ENCODE measurements at places on chromosomes 7 and 10. TPM values are rescaled to one million over a fixed set of nuclear protein-coding genes. Genes with fewer than 3 reads are reported as not detected.
A peak's percentile ranks its signal among the peaks of the same experiment; 100 is the strongest.

DNA sequence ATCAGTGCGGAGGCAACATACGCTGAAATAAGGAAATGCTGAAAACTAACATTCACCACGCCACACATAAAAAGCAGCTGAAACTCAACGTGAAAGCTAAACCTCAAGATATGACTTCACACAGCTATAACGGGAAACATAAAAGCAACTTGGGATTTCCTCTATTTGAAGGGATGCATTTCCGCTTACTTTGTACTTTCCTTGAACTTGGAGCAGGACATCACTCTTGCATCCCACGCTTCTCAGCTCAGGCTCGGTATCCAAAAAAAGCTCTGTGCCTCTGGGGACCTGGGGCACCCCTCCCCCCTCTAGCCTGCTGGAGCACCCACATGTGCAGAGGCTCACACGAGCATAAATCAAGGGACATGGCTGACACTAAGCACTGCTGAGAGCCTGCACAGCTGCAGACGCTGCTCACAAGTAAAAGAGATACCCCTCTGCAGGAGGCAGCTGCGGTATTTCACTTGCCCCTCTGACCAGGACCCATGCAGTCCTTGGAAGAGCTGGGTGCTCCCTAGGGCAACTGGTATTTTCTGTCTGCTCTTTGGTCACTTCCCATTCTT, 34.2 kb downstream of the PARD3 start:
- DNase-seq: peak; percentile 75

DNA sequence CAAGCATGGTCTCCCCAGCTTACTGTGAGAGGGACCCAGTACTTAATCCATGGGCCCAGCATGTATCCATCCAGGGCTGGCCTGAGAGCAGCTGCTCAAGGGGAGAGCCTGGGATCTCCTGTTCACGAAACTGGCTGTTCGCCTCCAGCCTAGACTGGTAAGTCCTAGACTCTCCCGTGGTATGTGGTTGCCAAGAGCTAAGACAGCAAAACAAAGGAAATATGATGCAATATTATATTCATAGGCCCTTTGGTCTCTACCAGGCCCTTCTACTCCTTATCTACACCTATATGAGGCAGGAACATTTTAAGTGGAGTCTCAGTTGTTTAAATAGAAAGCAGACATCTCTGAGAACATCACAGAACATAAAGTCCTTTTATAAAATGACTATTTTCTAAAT, 28.9 kb upstream of the STK17A start:
- peak; percentile 53 for DNase-seq

DNA sequence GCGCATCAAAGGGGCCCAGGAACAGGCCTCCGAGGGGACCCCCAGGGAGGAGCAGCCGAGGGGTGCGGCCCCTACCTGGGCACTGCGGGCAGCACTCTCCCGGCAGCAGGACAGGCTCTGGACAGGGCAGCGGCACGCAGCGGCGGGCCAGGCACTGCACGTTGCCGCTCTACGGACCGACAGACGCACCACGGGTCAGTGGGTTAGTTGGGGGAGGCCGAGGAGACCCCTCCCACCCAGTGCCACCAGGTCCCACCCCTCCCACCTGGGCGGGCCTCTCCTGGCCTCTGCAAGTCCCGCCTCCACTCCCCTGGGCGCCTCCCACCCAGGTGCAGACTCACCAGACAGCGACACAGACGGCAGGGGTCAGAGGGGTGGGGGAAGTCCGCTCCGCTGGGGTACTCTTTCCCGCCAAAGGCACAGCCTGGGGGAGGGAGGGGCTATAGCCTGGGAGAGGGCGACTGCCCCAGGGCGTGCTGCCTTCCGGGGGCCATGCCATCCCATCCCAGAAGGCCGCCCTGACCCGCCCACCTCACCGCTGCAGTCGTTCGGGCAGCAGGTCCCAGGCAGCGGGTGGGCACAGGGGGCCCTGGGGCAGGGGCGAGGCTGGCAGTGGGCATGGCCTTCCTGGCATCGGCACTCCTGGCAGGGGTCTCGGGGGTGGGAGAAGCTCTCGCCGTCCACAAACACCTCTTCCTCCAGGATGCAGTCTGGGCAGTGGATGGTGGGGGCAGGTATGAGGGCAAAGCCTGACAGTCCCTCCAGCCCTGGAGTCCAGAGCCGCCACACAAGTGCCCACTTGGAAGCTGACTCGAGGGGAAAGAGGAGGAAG, 19.2 kb downstream of the KCP start:
- DNase-seq: no peak

GRCh38 chr10:329361-330099, 194.3 kb downstream of the ZMYND11 start:
- peak; percentile 96 for DNase-seq

DNA sequence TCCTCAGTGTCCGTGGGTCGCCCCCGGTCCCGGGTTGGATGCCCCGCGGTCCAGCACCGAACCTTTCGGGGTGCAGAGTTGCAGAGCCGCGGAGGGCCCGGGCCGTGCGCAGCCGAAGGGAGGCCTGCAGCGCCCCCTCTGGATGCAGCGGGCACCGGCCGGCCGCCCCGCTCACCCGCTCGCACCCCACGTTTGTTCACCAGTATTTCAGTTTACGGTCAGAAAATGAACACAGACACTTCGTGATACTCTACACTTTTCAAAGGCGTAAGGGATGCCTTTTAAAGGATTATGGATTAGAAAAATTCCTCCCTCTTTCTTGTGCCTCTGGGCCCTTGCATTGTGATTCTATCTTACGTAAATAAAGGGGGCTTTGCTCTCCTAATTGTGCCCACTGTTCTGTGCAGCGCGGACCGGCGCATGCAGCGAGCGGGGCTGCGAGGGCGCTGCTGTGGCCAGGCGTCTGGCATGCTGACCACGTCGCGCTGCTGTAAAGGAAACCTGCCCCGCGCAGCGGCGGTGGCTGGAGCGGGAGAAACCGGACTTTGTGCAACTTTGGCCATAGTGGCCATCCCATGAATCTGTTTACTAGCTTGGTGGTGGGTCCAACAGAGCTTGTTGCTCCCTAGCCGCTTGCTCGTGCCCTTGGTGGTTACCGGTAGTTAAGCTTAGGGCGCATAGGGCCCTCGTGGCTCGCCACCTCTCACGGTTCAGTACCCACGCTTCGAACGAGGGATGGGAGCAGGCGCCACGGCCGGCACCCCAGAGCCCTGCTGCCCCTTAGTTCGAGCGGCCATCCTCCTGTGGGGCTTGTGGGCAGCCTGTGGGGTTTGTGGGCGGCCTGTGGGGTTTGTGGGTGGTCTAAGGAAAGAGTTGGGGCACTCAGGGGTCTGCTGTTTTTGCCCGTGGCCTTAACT, 739 bp upstream of the MEST start:
- peak; percentile 50 for DNase-seq

DNA sequence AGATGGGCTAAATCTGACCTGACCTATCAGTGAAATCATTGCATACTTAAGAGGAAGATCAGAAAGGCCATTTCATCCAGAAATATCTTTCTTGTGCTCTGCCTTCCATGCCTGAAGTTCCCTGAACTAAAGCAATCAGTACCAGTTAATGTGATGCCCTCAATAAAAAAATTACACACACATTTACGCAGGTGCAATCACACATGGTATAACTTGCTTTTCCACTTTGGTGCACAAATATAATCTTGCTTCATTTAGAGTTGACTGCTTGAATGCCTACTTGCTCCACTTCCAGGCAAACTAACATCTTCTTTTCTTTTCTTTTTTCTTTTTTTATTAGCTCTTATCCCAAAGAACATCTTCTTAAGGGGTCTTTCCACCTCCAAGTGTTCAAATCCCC, 58.3 kb upstream of the KIF5B start:
- DNase-seq: no peak

DNA sequence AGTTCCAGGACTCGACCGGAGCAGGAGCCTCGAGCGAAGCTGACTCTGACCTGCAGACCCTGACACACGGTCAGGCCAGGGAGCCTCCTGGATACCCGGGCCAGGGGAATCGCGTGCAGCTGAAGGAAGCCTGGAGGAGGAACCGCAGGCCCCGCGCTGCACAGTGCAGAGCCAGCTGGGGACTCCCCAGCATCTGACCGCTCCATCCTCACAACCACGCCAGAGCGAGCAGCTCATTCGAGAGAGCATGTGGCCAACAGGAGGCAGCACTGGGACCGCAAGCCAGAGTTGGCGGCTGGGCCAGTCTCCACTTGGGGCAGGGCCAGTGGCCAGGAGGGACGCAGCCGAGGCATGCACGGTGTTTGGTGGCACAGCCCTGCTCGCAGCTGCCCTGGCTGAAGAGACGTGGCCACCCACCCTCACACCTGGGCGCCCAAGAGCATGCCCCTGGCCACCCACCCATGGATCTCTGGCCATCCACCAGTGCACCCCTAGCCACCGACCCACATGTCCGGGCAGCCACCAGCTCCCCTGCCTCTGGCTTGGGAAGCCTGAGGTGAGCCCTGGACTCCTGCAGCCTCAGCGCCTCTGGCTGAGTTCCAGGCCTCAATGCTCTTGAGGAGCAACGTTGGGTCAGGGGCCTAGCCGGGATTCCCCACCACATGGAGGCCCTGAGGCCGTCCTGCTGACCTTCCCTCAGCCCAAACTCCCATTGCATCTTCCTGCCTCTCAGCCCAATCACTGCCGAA, 213.9 kb downstream of the ELFN1 start:
- no peak for DNase-seq

- no peak for DNase-seq
Observed at GRCh38 chr10:131872011-131872826, 28.6 kb upstream of the PPP2R2D start.

DNA sequence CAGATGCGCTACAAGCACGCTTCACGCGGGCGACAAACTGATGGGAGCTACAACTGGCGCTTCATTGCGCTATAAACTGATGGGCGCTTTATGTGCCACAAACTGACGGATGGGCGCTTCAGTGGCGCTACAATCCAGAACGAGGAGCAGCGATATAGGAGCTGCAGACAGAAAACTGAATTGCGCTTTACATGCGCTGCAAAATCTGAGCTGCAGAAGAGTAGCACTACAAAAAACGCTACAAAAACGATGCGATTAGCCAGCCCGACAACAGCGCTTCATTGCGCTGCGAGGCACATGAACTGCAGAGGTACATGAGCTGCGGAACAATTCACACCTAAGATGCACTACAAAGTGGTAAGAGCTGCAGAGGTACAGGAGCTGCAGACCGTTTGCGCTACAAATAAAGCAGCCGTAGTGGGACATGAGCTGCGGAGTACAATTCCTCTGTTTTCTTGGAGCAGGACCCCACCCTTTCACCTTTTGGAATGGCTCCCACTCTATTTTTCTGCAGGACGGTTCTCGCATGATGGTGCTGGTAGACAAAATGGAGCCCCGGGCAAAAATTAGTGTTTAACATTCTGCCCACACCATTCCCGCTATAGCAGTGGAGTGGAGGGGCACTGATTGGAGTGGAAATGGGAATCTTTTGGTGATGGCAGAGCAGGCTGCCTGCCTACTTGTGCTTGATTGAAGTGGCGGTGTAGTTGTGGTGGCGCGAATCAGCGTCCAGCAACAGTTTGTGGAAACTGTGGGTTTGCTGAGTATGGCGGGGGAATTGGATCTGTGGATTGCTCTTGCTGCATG, 1.2 kb upstream of the SGCE start:
- peak; percentile 57 for DNase-seq

DNA sequence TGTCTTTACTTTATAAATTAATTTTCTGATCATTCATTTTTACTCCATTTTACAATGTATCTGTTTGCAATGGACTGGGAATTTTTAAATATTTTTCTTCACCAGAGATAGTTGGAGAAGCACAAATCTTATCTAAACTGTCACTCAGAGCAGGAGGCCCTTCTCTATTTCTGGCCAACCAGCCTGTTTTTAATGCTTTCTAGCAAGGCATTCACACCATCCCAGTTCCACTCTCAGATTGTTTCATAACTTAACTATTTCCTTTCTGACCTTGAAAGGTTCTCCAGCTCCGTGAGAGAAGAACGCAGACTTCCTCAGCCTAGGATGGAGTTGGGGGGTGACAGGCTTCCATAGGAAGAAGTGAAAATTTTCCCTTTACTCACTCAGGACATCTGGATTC, 155.8 kb downstream of the SKIDA1 start:
- peak; percentile 22 for DNase-seq

- no peak for DNase-seq
Observed at GRCh38 chr7:27842094-27842692, 102.2 kb downstream of the TAX1BP1 start.

DNA sequence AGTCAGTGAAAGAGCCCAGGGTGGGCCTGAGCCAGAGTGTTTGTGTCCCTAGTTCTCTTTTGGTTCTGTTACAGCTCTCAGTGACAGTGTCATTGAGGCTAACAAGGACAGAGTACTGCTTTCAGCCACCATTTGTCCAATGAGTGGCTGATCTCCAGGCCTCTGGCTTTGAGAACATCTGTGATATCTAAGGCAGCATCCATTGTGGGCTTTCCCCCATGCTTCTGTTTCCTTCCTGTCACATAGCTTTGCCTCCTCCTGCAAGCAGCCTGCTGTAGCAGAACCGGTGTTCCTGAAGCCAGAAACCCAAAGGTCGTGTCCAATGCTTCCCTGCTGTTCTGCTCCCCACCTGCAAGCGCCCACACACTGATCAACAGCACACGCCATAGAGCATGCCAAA, 68.4 kb downstream of the IKZF1 start:
- DNase-seq: no peak

GRCh38 chr10:3420527-3421469, 248.2 kb upstream of the PITRM1 start:
- no peak for DNase-seq

DNA sequence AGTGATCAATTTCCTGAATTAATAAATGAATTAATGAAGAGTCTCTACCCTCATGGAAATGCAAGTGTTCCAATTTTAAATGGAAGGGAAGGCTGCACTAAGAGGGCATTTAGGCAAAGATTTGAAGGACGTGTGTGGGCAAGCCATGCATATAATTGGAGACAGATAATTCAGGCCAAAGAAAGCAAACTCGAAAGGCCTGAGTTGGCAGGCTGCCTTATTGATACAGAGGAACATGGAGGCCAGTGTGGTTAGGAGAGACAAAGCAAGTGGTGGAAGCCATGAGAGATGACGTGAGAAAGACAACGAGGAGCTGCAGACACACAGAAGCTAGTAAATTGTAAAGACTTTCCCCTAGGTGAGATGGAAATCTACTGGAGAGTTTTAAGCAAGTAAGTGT, 15.4 kb upstream of the PCLO start:
- DNase-seq: no peak

GRCh38 chr7:26105236-26105635, 46.8 kb upstream of the NFE2L3 start:
- DNase-seq: no peak

DNA sequence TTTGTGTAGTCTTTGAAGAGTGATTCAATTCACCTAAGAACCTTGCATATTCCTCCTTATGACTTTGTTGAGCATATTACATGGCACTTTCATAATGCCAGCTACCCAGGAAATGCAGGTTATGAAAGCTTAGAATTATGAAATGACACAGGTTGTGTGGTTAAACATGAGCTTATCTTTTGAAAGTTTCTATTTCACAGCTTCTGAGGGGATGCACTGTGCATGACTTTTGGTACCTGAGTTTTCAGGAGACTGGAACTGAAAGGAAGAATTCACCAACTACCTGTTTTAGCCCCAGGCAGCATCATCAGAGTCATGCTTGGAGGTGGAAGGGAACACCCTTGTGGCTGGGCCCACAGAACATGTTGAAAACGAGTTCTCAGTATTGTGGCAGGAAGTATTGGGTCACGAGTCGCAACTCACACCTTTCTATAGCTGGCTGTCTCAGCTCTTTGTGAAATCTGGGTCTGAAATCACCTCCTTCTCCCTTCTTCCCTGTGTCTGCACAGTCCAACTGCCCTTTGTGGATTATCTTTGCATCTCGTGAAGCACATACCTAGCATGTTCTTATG, 228.2 kb downstream of the PTEN start:
- no peak for DNase-seq

- DNase-seq: peak; percentile 14
Observed at GRCh38 chr7:137282043-137282442, 61.5 kb downstream of the PTN start.

CRTAC1 gene
- not detected for polyA plus RNA-seq

AVPI1 gene
- polyA plus RNA-seq: 14.3 TPM

CACNB2 gene
- polyA plus RNA-seq: 0.70 TPM

PPP1R3A gene
- polyA plus RNA-seq: not detected

FFAR4 gene
- not detected for polyA plus RNA-seq

All from fibroblast of lung (primary cell).